Frontal cortex (tissue), 4 donors: ENCODE measurements at places on chromosomes 1 and 21.

GRCh38 chr1:159266832-159267231 lies 35.3 kb upstream of the FCER1A start:
- DNase-seq, result no peak

DNA sequence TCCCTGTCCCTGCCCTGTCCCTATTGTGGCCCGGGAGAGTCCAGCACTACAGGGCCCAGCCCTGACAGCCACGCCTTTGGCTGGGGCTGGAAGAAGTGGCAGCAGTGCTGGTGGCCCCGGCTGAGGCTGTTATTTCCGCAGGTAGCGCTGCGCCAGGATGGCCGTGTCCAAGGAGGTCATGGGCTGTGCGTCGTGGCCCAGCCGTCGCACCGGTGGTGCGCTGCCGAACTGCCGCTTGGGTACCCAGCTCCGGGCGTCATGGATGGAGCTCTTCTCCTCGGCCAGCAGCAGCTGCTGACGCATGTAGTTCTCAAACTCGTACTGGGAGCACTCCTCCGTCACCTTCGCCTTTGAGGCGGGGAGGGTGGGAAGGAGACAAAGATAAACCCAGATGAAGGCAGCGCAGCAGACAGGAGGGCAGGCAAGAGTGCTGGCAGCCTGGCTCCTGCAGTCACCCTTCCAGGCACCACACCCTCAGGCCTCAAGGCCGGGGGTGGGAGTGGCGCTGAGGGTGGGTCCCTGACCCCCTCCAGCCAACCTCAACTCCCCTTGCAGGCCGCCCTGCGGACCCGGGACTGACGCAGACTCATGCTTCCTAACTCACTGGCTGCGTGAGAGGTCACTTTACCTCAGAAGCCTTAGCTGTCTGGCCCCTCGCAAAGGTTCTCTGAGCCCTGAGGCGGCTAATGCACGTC lies 18.3 kb upstream of the EVA1B start:
- no peak for DNase-seq

DNA sequence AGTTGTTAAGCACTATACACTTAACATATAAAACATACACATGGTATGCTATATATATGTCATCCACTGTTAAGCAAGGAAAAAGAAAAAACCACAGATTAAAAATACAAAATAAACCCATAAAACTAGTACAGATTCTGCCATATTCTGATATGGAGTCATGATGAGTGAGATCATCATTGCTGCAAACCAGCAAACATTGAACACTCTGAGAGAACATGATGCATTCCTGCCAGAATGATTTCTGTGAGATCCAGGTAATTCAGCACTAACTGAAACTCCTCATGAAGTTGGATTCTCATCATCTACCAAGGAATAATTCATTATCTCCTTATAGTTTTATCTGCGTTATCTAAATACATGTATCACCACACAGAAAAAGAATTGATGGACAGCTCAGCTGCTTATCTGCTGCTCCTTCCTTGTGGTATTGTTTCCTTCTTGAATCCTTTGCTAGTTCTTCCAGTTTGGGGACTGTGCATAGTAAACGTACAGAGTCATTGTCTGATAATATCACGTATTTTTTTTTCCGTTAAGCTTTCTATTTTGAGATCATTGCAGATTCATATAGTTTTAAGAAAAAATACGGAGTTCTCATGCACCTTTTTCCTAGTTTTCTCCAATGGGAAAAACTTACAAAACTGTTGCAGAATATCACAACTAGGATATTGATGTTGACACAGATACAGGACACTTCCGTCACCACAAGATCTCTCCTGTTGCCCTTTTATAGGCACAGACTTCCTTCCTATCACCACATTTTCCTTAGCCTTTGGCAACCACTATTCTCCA lies 9.3 kb downstream of the RAB4A start:
- no peak for DNase-seq

- no peak for DNase-seq
Measured at GRCh38 chr21:16775076-16775475, 737.8 kb upstream of the CXADR start.

- no peak for DNase-seq
Measured at GRCh38 chr1:201411292-201411691, 10.2 kb downstream of the TNNI1 start.

DNA sequence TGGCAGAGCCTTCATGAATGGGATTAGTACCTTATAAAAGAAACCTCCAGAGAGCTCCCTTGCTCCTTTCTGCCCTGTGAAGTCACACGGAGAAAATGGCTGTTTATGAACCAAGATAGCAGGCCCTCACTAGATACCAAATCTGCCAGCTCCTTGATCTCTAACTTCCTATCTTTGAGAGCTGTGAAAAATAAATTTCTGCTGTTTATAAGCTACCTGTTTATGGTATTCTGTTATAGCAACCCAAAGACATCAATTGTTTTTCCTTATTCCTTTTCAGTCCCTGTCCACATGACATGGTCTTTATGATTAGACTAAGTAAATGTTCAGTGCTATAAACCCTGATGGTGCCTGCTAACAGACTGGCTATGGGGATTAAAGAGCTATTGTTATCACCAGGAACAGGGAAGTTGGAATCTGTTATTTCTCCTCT lies 9.7 kb upstream of the STIL start:
- DNase-seq, result no peak

DNA sequence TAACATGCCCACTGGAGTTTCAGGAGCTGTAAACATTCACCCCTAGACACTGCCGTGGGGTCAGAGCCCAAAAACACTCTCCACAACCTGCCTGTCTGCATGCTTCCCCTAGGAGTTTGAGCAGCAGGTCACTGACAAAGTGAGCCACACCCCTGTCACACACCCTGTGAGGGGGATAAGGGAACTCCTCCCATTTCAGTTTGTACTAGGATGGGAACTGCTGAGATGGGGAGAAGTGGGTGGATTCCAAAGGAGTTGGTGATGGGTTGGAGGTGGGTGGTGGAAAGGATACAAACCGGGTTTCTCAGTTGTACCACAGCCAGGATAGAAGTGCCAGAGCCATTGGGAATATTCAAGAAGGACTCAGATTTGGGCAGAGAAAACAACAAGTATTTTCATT lies 140.2 kb downstream of the MIS18A start:
- no peak for DNase-seq

- no peak for DNase-seq
Measured at GRCh38 chr1:2300851-2301606, 72.9 kb downstream of the SKI start.

- no peak for DNase-seq
Measured at GRCh38 chr1:1400576-1401456, 1.7 kb upstream of the CCNL2 start.

DNA sequence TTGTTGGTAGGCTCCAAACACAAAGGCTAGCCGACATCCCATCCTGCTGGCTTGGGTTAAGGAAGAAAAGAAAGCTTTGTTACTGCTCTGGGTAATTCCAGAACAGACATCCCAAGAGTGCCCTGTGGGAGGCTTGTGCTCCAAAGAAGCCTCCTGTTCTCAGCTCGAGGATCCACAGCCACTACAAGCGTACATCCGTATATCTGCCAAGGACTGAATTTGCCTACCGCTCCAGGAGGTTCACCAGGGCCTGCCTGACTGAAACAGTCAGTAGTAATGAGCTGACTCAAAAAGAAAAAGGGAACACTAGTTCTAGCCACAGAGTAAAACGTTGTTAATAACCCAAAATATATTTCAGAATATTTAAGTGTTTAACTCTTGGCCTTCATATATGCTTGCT lies 24.8 kb upstream of the MUTYH start:
- DNase-seq, result no peak

DNA sequence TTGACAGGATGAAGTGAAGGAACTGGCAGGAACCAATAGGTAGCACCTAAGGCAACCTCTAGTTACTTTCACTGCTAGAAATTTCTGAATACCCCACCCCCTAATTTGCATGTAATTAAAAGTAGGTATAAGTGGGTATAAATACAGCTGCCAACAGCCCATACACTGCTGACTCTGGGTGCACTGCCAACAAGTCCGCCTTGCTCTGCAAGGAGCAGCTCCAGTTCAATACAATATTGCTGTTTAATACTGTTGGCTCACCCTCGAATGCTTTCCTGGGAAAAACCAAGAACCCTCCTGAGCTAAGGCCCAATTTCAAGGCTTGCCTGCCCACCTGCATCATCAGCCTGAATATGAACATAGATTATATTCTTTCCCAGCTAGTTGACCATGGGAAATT lies 981.9 kb downstream of the ADGRL2 start:
- DNase-seq, result no peak
